Activated T-helper 1 cell treated with anti-CD3 and anti-CD28 coated beads, Interleukin-12 subunit alpha, Interleukin-12 subunit beta, Interleukin-2, Interleukin-4 antibody, amounts not matched to agents 30 ng/mL and 10 ng/mL and 1 ng/mL, durations not matched to agents 14 hours and 24 hours and 36 hours (primary cell): ENCODE measurements at places on chromosomes 1 and 21. TPM values are rescaled to one million over a fixed set of nuclear protein-coding genes. Genes with fewer than 3 reads are reported as not detected.

The MYCBP gene
- total RNA-seq, result 38.4 and 39.7 TPM in 2 replicates

The HTR6 gene
- not detected in 2 replicates for total RNA-seq

The INSRR gene
- total RNA-seq, result 0.65 and 0.78 TPM in 2 replicates

The TTC13 gene
- 20.7 and 21.8 TPM in 2 replicates for total RNA-seq

The SLFNL1 gene
- 0.18 TPM in 1 of 2 replicates, not detected in the other for total RNA-seq
